ENCODE measurements at places on chromosomes 2 and 18. TPM values are rescaled to one million over a fixed set of nuclear protein-coding genes. Genes with fewer than 3 reads are reported as not detected.

- H3K36me3 ChIP-seq, result no peaks in the 10 kb centered on the region
- no peak overlapping the region for H3K4me3 ChIP-seq
- peak overlapping the region; percentile 18 for H3K27ac ChIP-seq
Observed at GRCh38 chr2:20599001-20599600, 51.8 kb downstream of the HS1BP3 start.

CTAGE1 gene
- not detected for total RNA-seq

EFEMP1 gene
- 2,354 TPM for total RNA-seq

NDUFAF7 gene
- total RNA-seq, result 17.7 TPM

- peaks cover 2% of the 10 kb centered on the region for H3K27me3 ChIP-seq
- no peaks in the 10 kb centered on the region for H3K4me1 ChIP-seq
- H3K36me3 ChIP-seq, result peaks cover 2% of the 10 kb centered on the region
- H3K4me3 ChIP-seq, result no peak overlapping the region
- DNase-seq, result peak; percentile 18
Observed at GRCh38 chr2:173021939-173022371, 53.7 kb upstream of the MAP3K20 start.

- no peaks in the 10 kb centered on the region for H3K4me1 ChIP-seq
- H3K27ac ChIP-seq, result no peak overlapping the region
- no peaks in the 10 kb centered on the region for H3K36me3 ChIP-seq
- no peak overlapping the region for H3K4me3 ChIP-seq
Observed at GRCh38 chr2:229348128-229348527, 77.0 kb upstream of the PID1 start.

DNA sequence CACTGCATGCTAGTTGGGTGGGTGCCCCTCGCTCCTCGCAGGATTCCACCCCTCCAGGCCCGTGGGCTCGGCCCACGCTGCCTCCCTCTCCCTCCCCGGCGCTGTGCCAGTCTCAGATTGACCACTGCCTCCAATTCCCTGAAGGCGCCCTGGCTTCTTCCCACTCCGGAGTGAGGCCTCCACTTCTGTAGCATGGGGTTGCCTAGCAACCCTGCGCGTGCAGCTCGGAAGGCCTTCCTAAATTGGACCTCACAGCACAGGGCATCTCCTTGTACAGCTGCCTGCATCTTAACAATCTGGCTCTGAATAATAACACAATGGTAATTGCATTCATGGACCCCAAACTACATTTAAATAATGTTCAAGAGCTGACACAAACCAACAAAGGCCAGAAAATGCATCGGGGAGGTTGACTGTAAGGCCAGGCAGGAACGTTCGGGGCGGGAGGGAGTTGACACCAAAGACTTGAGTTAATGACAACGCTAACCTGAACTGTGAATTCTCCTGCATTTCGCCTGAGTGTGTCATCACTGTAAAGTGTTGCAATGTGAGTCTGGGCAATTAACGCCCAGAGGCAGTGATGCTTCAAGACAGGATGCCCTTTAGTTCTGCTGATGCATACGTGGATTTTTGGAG, 222.9 kb downstream of the ZBTB7C start:
- H3K4me3 ChIP-seq, result no peak overlapping the region
- no peak for DNase-seq
- peaks cover 7% of the 10 kb centered on the region for H3K27me3 ChIP-seq
- H3K27ac ChIP-seq, result no peak overlapping the region

GBX2 gene
- total RNA-seq, result 3.6 TPM

DNA sequence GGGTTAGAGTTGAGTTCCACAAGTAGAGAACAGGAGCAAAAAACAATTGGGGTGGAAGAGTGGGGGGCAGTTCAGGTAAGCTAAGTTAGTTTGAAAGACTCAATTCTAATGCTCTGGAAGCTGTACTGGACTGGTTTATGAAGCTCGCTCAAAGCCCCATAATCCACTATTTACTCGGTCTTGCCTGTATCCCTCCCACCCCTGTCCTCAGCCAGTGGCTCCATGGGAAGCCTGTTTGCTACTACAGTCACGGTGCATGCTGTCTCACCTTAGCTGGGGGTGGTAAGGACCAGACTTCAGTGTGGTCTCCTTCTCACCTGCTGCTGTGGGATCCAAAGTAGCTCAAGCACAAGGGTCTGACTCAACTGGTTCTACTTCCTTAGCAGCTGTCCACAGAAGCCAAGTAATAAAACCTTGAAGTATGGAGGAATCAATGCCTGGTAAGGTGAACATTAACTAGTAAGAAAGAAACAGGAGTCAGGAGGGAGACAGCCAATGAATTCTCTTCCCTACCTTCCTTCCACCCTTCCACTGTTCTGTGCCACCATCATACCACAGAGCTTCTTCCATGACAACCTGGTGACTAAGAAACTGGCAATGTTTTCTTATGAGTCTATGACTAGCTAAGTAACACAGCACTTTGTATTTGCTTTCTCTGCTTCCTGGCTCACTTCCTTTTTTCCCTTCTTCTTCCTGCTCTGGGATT, 230.8 kb downstream of the SRBD1 start:
- H3K4me1 ChIP-seq, result peaks cover 31% of the 10 kb centered on the region
- H3K4me3 ChIP-seq, result no peak overlapping the region
- no peaks in the 10 kb centered on the region for H3K27me3 ChIP-seq

- H3K36me3 ChIP-seq, result no peaks in the 10 kb centered on the region
- no peak for DNase-seq
- no peaks in the 10 kb centered on the region for H3K27me3 ChIP-seq
Observed at GRCh38 chr2:151650456-151650855, 83.8 kb downstream of the NEB start.

DNA sequence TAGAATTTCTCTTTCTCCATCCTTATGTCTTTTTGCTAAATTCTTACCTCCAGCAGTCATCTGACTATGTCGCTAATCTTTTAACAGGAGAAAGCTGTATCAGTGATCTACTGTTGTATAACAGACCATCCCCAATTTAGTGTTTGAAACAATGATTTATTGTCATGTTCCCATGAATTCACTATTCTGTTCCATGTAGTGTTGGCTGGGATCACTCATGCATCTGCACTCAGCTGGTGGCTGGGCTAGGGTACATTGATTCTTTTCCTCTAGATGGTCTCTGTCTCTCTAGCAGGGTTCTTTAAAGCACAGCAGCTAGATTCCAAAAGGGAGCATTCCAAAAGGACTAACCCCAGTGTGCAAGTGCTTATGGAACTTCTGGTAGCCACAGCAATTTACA, 184.2 kb upstream of the FANCL start:
- no peak overlapping the region for H3K4me3 ChIP-seq
- no peaks in the 10 kb centered on the region for H3K36me3 ChIP-seq
- DNase-seq, result no peak
- H3K4me1 ChIP-seq, result peaks cover 8% of the 10 kb centered on the region
- no peak overlapping the region for H3K27ac ChIP-seq
- peaks cover 13% of the 10 kb centered on the region for H3K27me3 ChIP-seq

ARHGAP28 gene
- 23.4 TPM for total RNA-seq

DNA sequence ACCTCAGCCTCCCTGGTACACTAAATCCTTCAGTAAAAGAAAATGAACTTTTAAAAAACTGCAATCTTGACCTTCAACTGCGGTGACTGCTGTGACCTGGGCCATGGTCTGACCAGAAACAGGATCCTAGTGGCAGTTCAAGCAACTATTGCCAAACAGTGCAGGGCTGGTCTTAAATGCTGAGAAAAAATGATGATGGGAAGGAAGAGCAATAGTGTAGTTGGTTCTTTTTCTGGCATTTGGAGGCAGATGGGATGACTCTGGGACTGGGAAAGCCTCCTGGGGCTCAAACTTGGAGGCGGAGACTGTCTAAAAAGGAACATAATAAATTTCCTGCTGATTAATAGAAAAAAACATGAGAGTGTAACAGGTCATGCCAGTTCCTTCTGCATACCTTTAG, 45.4 kb downstream of the CHN1 start:
- no peaks in the 10 kb centered on the region for H3K27me3 ChIP-seq
- no peak overlapping the region for H3K27ac ChIP-seq
- no peak overlapping the region for H3K4me3 ChIP-seq
- peaks cover 2% of the 10 kb centered on the region for H3K4me1 ChIP-seq
- DNase-seq, result no peak

ANKRD53 gene
- 2.2 TPM for total RNA-seq

- H3K27ac ChIP-seq, result no peak overlapping the region
- H3K4me1 ChIP-seq, result no peaks in the 10 kb centered on the region
- DNase-seq, result peak; percentile 32
- H3K36me3 ChIP-seq, result no peaks in the 10 kb centered on the region
- no peak overlapping the region for H3K4me3 ChIP-seq
Observed at GRCh38 chr18:7987284-7987976, 420.3 kb downstream of the PTPRM start.

MLPH gene
- total RNA-seq, result not detected

DNA sequence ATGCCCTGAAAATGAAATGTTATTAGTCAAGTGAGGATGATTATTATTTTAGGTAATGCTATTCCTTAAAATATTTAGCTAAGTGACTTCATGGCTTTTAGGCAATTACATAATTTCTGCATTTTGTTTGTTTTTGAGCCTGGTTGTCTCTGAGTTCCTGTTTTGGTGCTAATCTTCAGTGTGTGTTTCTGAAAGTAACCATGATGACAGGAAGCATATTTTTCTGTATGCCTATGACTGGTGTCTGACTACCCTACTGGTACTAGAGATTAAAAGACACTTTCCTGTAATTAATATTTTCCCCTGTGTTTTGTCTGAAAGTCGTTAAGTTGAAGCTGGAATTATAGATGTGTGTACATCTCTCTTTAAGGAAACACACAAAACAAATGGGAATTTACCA, 295.0 kb upstream of the SPRED2 start:
- H3K36me3 ChIP-seq, result no peaks in the 10 kb centered on the region
- no peak for DNase-seq
- no peak overlapping the region for H3K27ac ChIP-seq
- no peaks in the 10 kb centered on the region for H3K4me1 ChIP-seq
- no peak overlapping the region for H3K4me3 ChIP-seq

TP53I3 gene
- 102 TPM for total RNA-seq

- no peak overlapping the region for H3K4me3 ChIP-seq
- no peaks in the 10 kb centered on the region for H3K4me1 ChIP-seq
- H3K36me3 ChIP-seq, result no peaks in the 10 kb centered on the region
- DNase-seq, result no peak
- H3K27me3 ChIP-seq, result no peaks in the 10 kb centered on the region
- no peak overlapping the region for H3K27ac ChIP-seq
Observed at GRCh38 chr18:45106331-45106774, 425.7 kb downstream of the SETBP1 start.

DNA sequence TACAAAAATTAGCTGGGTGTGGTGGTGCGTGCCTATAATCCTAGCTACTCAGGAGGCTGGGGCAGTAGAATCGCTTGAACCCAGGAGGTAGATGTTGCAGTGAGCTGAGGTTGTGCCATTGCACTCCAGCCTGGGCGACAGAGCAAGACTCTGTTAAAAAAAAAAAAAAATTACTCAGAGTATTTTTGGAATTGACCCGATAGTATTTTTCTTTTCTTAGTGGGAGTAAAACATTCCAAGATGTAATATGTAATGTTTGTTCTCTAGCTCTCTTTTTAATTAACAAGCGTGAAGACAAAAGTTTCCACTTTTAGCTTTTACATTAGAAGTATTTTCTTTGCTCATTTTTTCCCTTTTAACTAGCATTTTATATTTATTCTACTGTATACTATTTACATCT, 12.0 kb upstream of the TMEM18 start:
- H3K27ac ChIP-seq, result no peak overlapping the region
- H3K4me1 ChIP-seq, result no peaks in the 10 kb centered on the region
- no peaks in the 10 kb centered on the region for H3K27me3 ChIP-seq
- no peaks in the 10 kb centered on the region for H3K36me3 ChIP-seq
- no peak for DNase-seq

CDK5R2 gene
- total RNA-seq, result not detected

DNA sequence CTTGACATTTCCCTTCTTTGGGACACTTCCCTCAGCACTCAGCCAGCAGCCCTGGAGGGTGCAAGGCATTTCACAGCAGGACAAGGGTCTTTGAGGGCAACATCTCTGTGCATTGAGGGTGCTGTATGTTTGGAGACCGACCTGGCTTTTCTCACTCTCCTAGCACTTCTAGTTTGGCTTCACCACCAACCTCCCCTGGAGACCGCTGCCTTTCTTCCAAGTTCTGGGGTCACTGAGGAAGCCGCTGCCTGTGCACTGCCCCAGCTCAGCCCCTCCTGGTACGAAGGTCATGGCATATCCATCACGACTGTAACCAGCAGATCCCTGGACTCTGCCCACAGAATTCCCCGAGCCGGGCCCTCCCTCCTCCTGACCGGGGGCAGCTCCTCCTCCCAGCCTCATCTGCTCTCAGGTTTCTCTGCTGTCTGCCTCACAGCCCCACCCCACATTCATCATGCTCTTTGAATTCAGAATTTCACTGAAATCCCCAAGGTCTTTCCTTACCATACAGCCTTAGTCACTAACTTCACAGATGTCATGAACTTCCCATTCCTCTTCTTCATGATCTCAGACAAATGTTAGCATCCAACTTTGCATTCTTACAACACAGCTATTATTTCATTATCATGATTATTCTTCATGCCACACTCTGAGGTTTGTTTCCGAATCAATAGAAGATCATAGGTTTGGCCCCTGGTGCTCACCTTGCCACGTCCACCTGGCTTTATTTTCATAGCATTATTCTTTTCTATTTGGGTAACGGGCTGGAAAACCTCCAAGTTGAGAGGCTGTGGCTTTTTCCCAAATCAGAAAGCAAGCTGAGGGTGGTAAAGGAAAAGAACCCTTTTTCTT, 113.0 kb upstream of the COPS8 start:
- H3K4me3 ChIP-seq, result no peak overlapping the region
- H3K27ac ChIP-seq, result no peak overlapping the region
- peaks cover 4% of the 10 kb centered on the region for H3K4me1 ChIP-seq
- no peak for DNase-seq

DNA sequence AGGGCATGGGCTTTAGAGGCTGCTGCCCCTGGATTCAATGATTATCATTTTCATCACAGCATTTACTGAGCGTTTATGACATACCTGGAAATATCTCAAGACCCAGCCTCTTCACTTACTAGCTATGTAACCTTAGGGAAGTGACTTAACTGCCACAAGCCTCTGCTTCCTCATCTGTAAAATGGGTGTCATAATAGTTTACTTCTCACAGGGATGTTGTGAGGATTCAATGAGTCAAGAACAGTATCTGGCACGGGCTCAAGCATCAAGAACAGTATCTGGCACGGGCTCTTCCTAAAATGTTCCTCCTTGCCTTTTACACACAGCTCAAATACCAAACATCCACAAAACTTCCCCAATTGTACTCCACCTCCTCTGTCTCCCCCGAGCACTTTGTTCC, 31.4 kb downstream of the LGALSL start:
- H3K27me3 ChIP-seq, result peaks cover 19% of the 10 kb centered on the region
- peaks cover 20% of the 10 kb centered on the region for H3K4me1 ChIP-seq
- no peak for DNase-seq
- no peaks in the 10 kb centered on the region for H3K36me3 ChIP-seq
- no peak overlapping the region for H3K4me3 ChIP-seq
- H3K27ac ChIP-seq, result no peak overlapping the region

GPR155 gene
- 1.7 TPM for total RNA-seq

DNA sequence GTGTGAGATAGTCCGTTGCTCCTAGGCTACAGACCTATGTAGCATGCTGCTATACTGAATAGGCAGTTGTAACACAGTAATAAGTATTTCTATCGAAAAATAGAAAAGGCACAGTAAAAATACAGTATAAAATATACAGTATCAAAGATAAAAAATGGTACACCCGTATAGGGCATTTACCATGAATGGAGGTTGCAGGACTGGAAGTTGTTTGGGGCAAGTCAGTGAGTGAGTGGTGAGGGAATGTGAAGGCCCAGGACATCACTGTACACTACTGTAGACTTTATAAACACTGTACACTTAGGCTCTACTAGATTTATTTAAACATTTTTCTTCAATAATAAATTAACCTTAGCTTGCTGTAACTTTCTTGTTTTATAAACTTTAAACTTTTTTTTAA, 3.5 kb downstream of the MAP3K20 start:
- no peaks in the 10 kb centered on the region for H3K27me3 ChIP-seq
- no peaks in the 10 kb centered on the region for H3K36me3 ChIP-seq
- no peak for DNase-seq
- peaks cover 15% of the 10 kb centered on the region for H3K4me1 ChIP-seq
- H3K4me3 ChIP-seq, result no peak overlapping the region

All from endothelial cell of umbilical vein (primary cell).